NCI-H1930 (cell line): ENCODE measurements at places on chromosomes 1 and 21.

DNA sequence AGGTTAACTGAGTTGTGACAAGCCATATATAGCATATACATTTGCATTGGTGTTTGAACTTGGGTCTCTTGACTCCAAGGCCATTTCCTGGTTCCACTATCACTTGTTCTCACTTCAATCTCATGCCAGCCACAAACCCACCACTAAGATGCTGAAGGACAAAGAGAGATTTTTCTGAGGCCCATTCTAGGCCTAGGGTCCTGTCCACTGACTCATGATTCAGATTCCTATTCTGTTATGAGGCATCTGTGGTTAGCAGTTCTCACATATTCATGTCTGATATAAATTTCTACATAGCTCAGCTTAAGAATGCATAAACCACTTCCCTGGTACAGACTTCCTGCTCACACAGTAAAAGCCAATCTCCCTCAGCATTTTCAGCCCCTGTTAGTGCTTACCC, 326.1 kb upstream of the BEND5 start:
- no peak for DNase-seq

- no peak for DNase-seq
These were observed 803.7 kb downstream of the KCNT2 start for GRCh38 chr1:195804547-195804946.

DNA sequence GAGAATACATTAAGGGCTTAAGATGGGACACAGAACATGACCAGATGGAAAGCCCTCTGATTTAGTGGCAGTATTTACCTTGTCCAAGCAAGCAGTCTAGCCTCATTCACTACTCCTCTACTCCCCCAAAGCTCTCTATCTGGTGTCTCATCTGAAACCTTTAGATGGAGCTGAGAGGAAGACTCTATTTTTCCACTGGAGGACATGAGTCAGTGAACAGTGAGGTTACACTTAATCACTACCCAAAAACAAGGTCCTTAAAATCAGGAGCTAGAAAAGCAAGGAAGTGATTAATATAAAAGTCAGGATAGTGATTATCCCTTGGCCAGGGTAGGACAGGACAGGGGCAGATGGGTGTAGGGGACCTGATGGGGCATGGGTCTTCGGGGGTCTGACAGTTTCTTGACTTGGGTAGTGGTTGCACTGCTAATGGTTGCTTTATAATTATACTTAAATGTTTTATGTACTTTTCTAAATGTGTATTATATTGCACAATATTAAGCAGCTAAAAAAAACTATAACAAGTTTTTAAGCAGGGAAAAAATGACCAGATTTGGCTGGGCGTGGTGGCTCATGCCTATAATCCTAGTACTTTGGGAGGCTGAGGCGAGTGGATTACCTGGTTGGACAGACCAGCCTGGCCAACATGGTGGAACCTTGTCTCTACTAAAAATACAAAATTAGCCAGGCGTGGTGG, 3.0 kb downstream of the PTPN22 start:
- DNase-seq, result no peak

- no peak for DNase-seq
These were observed 1.0 kb downstream of the ARID4B start for GRCh38 chr1:235326719-235327558.

- peak; percentile 8 for DNase-seq
These were observed 51.4 kb downstream of the KIF21B start for GRCh38 chr1:200971955-200972711.

- no peak for DNase-seq
These were observed 2.7 kb downstream of the SLC9A1 start for GRCh38 chr1:27152004-27152828.

DNA sequence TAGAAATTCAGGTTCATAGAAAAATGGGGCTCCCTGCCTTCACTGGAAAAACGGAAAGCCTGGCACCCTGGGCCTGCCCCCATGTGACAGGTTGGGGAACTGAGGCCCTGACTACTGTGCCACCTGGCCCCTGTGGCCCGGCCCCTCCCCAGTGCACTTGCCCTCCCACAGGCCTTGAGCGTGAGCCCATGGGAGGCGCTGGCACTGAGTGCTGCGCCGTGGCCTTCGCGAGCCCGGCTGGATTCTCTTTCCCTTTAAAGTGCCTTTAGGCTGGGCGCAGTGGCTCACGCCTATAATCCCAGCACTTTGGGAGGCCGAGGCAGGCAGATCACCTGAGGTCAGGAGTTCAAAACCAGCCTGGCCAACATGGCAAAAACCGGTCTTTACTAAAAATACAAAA, 45.7 kb downstream of the SLC37A1 start:
- no peak for DNase-seq

DNA sequence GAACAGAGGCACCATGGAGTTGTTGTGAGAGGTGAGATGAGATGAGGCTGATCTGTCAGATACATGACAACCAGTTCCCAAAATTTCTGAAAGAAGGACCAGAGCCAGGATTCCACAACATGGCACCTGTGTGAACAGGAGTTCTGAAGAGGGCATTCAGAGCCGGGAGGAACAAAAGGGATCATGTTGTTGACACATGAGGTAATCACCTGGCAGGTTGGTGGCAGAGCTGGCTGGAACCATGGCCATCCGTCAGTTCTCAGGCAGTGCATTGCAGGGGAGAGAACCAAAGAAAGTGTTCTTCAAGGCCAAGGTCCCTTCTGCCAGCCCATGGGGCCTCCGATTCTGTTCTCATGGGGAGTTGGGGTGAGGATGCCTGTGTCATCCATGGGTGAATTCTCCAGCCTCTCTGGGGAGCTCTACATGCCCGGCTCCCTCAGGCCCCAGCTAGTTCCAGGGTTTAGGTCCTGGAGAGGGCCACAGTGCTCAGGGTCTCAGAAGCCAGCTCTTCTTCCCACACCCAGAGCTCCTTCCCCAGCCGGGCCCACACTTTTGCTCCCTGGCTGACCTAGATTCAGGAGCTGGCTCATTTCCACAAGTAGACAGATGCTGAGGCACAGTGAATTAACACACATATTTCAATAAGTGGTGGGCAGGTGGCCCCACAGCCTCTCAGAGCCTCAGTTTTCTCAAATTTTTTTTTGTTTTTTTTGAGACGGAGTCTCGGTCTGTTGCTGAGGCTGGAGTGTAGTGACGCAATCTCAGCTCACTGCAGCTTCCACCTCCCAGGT, 49.1 kb upstream of the CTPS1 start:
- no peak for DNase-seq

- no peak for DNase-seq
These were observed 22.3 kb downstream of the MFSD2A start for GRCh38 chr1:39977202-39977601.

- no peak for DNase-seq
These were observed 1.2 kb downstream of the OLIG1 start for GRCh38 chr21:33070998-33071769.

- DNase-seq, result no peak
These were observed 433.3 kb downstream of the DISC1 start for GRCh38 chr1:232059726-232060374.

DNA sequence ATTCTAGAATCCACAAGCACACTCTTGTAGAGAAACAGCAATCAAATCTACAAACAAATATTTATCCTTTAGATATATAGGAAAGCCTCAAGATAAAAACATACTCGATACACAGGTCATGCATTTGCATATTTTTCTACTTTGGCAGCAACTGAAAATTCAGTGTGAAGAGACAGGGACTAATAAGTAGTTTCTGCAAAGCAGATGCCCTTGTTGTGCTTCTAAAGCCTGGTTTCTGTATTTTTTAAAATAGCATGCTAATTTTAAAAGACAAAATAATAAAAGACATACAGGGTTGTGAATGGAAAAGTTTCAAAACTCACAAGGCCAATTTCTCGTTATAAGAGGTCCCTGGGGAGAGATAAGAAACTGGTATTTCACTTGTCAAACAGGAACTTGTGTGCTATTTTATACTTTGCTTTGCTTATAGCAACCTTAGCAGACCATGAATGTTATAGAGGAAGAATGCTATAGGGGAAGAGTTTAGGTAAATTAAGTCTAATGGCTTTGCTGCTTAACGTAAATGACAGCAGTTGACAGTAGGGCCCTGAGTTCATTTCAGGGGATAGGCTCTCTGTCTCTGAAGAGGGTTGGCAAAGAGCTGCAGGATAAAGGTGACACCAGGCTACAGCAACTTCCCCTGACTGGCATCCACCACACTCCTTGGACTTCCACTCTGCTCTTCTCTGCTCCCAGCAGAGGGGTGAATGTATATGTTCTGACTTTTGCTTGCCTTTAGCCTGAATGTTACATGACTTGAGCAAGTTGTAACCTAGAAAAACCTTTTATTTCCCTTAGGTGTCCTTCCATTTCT, 9.4 kb upstream of the RGS13 start:
- no peak for DNase-seq

- no peak for DNase-seq
These were observed 219.2 kb upstream of the RUNX1 start for GRCh38 chr21:35268261-35268660.

DNA sequence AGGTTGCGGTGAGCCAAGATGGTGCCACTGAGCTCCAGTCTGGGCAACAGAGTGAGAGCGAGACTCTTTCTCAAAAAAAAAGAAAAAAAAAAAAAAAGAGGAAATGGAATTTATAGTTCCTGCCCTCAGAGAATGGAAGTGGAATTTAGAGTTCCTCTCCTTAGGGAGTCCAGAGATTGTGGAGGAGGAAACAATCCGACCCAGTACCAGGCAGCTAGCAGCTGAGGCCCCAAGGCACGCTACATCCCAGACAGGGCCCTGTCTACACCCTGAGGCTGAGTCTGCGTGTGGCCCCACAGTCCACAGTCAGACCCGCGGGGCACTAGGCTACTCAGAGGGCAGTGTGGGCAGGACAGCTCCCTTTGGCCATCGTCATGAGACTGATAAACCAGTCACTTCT, 1.9 kb upstream of the MFN2 start:
- DNase-seq, result no peak

GRCh38 chr1:51247022-51247421, 10.9 kb downstream of the RNF11 start:
- no peak for DNase-seq

DNA sequence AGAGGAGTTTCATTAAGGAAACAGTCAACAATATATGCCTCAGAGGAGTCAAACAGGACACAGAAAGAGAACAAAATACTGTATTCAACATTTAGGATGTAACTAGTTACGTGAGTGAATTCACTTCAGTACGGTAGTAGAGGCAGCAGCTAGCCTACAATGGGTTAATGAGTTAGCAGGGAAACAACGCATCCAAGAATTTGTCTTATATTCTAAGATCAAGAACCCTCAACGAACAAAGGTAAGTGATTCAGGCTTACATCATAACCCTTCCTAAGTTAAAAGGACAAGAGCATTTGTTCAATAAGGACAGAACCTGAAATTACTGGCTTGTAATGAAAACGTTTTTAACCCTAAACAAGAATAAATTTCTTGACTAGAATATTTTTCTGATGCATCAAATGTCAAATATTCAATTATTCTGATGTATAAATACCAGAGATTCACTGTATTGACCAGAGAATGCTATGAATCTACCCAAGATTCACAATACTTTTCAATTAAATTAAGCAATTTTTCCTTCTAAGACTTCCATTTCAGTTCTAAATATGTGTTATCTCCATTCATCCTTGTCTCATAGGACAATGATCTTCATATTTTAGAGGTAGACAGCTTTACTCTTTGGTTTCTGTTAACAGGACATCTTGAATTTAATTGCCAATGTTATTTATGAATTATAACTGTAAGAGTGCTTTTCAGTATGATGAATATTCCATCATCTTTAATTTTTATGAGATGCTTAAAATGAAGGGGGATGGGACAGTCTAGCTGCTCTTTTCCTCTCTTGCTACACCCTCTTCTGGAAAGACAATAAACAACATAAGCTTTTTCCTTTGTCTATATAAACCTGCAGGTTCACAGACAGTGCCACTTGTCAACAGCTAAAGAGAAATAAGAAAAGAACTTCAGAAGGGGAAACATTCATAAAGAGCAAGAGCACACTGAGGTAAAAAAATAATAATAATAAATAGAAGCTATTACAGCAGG, 209.5 kb downstream of the SMYD3 start:
- no peak for DNase-seq

GRCh38 chr1:233114159-233114558, 163.7 kb downstream of the NTPCR start:
- no peak for DNase-seq

- no peak for DNase-seq
These were observed 48.3 kb downstream of the SDC3 start for GRCh38 chr1:30860320-30860652.

DNA sequence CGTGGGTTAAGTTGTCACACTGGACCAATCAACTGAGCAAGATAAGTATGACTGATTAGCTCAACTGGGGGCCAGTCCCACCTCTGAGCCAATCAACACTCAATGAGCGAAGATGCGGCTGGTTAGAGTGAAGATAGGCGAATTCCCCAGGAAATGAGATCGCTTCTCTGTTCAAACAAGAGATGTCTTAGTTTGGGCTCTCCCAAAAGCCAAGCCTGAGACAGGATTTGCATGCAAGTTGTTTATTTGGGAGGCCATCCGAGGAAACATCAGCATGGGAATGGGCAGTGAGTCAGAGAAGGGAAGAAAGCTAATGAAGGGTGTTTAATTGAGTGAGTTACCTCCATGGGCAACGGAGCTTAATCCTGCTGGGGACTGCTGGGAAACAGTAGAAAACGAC, 4.9 kb upstream of the GJB5 start:
- DNase-seq, result no peak

GRCh38 chr1:18110968-18111367, 3.4 kb downstream of the IGSF21 start:
- no peak for DNase-seq

DNA sequence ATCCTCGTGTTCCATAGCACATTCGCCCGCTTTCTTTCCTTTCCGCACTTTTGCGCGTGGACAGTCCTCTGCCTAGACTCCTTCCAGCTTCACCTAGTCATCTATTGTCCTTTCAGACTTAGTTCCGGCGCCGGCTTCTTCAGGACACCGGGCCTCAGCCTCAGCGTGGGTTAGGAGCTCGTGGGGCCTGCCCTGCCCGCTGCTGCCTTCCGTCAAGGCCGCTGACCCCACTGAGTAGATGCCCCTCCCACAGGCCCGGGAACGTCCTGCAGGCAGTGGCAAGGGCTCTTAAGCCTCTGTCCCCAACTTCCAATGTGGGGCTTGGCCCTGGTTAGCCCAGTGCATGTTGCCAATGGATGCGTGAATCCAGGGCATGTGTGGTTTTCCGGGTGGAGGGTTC, 11.4 kb downstream of the DMRTB1 start:
- no peak for DNase-seq

GRCh38 chr1:94871031-94871430, 50.9 kb downstream of the SLC44A3 start:
- DNase-seq, result no peak

DNA sequence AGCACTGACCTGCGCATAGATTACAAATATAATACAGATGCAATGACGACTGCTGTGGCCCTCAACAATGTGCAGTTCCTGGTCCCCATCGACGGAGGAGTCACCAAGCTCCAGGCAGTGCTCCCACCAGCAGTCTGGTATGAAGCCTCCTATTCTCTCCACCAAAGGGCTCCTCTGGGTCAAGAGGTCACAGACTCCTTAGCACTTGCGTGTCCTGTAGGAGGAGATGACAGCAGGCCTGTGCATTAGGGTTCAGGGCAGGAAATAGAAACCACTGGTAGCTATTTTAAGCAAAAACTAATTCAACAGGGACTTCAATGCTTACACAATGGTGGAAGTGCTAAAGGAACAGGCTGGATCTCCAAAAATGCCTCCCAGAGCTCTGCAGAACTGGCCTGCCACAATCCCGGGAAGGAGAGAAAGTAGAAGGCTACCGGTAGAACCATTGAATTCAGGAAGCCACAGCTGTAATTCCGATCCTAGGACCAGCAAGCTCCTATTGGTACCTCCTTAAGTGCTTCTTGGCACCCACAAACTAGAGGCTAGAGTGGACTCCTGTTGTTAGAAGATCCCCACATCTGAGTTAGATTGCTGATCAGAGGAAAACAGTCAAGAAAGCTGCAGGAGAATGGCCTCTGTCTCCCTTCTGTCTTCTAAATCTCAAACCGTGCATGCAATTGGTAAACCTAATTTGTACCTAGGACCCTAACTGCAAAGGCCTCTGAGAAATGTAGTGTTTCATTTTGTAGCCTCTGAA, 12.7 kb upstream of the DYNLT5 start:
- no peak for DNase-seq
